ENCODE measurements at places on chromosomes 5 and 9. TPM values are rescaled to one million over a fixed set of nuclear protein-coding genes. Genes with fewer than 3 reads are reported as not detected.

Gene CCDC180
- 3.6 TPM for polyA plus RNA-seq

Gene ADGRD2
- not detected for polyA plus RNA-seq

Gene WDR38
- polyA plus RNA-seq: not detected

Gene SCGB3A2
- 0.36 TPM for polyA plus RNA-seq

Gene NRARP
- polyA plus RNA-seq: 2.6 TPM

Gene CTXN3
- polyA plus RNA-seq: not detected

Gene AFAP1L1
- polyA plus RNA-seq: 7.8 TPM

Gene GDNF
- 3.7 TPM for polyA plus RNA-seq

Gene ISL1
- not detected for polyA plus RNA-seq

Gene CXCL14
- 0.10 TPM for polyA plus RNA-seq

Gene N4BP3
- 0.58 TPM for polyA plus RNA-seq

Gene LRRC70
- 3.3 TPM for polyA plus RNA-seq

Gene GGTA1
- polyA plus RNA-seq: 33.1 TPM

Gene TNFSF8
- 0.38 TPM for polyA plus RNA-seq

Gene SNX30
- polyA plus RNA-seq: 9.5 TPM

Gene SEMA5A
- 2.0 TPM for polyA plus RNA-seq

Gene DBH
- polyA plus RNA-seq: not detected

Gene FASTKD3
- 11.6 TPM for polyA plus RNA-seq

Gene CTSL
- 219 TPM for polyA plus RNA-seq

Gene ANKRD33B
- polyA plus RNA-seq: 1.9 TPM

Gene RORB
- 0.10 TPM for polyA plus RNA-seq

Gene CLIC3
- polyA plus RNA-seq: not detected

Gene PCDHGA9
- polyA plus RNA-seq: 5.2 TPM

Data from ovary (tissue), 10 donors.